ENCODE measurements at places on chromosomes 16 and 17.

DNA sequence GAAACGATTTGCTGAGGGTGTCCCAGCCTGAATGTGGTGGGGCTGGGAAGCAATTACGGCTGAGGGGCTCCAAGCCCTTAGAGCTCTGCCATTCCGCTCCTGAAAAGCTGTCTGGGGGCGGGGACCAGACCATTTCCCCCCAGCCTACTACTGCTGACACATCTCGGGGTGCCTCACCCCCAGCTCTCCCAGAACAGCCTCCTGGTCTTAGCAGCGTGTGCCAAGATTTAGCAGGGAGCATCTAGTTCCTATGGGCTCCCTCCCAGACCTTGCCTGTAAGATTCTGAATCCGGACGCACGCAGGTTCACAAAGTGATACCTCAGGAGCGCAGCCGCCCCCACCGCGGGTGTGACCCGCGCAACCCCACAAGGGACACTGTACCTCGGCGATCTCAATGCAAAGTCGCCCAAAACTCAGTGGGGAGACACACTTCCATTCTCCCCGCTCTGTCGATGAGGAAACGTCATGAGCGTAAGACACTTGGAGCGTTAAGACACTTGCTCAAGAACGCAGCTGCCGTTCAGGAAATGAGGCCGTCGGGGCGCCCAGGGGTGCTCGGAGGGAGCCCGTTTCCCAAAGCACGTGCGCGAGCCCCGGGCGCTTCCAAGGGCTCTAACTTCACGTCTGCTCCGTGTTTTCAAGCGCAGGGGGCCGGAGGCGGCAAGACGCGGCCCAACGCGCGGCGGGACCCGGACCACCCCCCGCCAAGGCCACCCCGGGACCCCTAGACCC, 629 bp downstream of the GEMIN4 start:
- peak; percentile 45 for DNase-seq

DNA sequence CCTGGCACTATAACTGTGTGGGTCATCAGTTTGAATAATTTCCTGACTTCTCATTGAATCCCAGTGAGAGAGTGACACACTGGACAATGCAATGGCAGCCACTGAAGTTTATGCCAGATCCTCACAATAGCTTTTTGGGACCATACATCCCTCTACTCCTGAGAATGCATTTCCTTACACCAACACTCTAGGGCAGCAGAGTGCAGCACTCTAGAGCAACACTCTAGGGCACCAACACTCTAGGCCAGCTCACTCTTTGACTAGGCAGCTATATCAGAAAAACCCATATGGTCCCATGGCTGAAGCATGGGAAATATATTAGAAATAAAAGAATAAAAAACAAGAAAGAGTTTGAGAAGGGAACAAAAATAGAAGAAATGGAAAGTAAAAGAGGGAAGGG, 309.2 kb downstream of the MAP2K6 start:
- no peak for DNase-seq

DNA sequence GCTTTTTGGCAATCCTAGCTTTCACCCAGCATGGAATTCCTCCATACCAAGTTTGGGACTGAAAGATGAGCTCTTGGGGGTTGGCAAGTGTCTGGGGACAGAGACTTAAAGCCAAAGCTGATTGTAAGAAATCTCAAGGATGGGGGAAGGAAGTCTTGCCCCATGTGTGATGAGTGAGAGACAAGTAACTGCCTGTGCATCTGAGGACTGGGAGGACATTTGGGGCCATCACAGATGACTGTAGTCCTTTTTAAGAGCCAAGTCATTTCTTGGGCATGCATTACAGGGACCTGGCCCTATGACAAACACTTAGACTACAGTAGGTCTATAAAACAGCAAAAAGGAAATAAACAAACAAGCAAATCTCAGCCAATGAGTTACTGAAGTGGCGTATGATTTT, 36.3 kb upstream of the CCL2 start:
- DNase-seq: no peak

DNA sequence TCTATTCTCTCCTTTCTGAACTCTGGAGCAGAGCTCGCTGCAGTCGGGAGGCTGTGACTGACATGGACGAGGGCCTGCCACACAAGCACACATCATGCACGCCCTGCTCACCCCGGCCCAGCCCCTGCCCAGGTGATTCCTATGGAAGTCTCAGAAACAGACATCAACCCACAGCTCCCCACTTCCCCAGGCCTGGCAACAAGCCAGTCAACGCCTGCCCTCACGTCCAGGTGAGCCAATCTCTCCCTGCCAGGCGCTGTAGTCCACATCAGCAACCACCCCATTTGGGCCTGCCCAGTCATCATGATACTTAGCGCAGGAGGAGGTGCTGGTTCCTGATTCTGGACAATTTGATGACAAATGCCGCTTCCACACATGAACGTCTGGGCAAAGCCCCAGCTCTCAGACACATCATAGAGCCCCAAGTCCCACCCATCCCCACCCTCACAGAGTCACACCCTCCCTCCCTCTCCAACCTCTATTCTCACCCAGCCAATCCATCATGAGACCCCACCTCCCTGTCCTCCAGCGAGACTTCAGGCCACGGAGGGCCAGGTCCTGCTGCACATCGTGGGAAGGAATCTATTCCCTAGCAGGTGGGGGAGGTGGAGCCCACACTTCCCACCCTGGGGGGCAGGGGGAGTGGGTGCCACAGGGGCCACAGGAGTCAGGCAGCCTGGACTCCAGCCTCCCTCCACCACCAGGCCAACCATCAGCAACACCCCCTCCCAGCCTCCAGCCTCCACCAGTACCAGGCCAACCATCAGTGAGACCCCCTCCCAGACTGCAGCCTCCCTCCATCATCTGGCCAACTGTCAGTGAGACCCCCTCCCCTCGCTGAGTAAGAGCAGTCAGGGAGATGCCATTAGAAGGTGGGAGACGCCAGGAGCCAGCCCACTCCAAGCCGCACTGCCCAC, 33.7 kb upstream of the GSG1L start:
- DNase-seq: no peak

- no peak for DNase-seq
These were observed 71.1 kb upstream of the TMEM97 start for GRCh38 chr17:28247671-28248555.

DNA sequence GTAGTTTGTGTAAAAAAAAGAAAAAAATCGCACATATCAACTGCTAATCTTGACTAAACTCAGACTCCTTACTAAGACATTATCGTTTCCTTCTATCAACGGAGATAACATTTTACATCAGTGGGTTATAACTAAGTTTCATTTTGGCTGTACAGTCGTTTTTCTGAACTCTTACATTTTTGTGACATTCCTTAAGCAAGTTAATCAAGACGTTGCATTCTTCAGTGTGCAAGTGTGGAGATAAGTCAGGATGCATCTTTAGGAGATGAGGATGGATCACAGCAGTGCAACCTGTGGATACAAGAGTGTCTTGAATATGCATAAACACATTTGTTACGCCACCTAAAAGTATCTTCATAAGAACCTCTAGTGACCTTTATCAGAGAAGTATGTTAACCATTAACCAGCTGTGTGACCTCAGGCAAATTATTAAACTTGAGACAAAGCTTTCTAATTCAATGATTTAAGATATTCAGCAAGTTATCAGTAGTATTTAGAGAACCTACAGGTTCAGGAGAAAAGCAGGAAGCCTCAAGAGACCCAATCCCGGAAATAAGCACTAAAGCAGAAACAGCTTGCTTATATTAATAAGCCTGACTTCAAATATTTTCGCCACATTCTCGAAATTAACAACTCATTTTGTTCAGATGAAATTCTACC, 9.4 kb downstream of the CMC2 start:
- no peak for DNase-seq

DNA sequence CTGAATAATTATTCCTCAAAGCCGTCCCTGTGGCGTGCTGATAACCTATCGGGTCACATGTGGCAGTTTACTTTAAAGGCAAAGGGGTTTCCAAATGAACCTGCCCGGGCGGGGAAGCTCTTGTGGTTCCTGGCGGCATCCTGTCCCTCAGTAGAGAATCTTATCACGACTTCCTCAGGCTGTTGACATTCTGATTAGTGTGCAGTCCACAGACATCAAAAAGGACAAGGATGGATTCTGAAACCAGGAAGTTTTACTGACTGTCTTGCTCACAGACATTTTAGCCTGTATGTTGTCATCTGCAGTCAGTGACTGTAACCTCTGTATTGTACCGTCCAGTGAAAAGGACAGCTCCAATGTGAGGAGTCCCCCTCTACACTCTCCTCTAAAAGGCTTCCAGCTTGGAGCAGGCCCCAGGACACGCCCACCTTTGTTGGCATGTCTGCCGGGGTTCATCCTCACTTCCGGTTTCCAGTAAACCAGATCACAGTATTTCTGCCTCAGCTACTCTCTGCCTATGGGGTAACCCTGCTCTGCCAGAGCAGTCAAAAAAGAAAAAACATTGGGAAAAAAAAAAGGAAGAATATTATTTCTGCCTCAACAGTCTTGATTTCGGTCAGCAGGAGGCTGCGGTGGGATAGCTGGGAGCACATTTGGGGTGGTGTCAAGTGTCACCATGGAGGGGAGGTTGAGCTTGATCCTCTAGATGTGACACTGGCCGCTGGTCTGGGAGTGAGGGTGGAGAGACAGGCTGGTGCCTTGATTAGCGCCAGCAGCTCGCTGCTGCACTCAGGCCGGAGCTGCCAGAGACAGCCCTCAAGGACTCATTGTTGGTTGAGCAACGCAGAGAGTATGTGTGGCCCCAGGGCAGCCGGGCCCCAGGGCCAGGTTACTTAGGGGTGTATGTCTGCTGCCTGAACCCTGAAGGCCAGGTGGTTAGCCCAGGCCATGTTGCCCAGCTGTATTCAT, 89.0 kb upstream of the DNAH17 start:
- peak; percentile 70 for DNase-seq

DNA sequence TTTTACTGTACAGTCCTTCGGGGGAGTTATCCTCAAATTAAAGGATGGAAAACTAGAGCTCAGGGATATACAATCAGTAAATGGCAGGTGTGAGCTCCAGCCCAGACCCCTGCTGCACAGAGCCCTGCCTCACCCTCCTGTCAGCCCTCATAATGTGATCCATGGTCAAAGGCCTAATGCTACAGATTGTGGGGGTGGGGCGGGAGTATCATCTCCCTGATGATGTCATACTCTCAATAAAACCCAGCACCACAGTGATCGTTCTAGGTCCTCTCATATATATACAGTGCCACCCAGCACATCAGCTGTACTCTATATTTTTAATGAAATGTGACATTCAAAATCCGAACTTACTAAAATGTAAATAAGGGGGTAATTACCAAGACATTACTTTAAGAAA, 61.5 kb downstream of the SLC39A11 start:
- DNase-seq: no peak

DNA sequence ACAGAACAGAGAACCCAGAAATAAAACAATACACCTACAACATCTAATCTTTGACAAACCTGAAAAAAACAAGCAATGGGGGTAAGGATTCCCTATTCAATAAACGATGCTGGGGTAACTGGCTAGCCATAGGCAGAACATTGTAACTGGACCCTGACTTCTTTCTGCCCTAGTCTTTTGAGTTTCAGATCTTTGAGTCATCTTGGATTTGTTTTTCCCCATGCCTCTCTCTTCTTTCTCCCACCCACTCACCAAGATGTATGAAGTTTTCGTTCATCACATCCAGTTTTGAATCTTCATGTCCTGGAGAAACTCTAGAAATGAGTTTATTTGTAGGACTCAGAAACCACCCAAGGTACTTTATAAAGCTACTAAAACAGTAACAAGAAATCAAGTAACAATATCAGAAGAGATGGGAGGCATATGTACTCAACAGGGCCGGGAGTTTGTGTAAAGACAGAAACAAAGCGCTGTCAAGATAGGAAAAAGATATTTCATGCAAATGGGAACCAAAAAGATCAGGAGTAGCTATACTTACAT, 39.0 kb downstream of the HSD17B2 start:
- DNase-seq: no peak

DNA sequence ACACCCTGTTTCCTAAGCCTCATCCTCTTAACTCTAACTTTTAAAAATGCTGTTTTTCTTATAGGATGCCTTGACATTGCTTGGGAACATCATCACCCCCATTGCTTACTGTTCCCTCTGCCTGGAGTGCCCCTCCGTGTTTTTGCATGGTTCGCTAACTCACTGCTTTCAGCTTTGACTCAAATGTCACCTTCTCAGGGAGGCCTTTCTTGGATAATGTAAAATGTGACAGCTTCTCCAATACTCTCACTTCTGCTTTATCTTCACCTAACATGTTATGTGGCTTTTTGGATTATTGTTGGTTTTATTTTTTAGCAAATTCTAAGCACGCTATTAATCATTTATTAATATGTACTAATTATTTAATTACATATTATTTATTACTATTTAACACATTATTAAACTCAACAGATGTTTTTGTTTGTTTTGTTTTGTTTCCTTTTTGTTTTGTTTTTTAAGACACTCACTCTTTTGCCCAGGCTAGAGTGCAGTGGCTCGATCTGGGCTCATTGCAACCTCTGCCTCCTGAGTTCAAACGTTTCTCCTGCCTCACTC, 3.8 kb downstream of the CRYM start:
- no peak for DNase-seq

DNA sequence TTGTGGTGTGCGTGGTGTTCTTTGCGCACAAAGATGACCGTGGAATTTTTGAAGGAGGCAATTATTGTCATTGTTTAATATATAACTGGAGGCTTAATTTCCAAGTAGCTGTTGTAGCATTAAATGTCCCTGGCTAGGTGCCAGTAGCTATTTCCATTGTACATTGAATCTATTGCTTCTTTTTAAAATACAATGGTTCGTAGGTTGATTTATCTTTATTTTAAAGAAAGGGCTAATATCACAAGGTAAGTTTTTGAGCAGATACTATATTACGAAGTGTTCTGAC, 127.1 kb downstream of the RPTOR start:
- no peak for DNase-seq

DNA sequence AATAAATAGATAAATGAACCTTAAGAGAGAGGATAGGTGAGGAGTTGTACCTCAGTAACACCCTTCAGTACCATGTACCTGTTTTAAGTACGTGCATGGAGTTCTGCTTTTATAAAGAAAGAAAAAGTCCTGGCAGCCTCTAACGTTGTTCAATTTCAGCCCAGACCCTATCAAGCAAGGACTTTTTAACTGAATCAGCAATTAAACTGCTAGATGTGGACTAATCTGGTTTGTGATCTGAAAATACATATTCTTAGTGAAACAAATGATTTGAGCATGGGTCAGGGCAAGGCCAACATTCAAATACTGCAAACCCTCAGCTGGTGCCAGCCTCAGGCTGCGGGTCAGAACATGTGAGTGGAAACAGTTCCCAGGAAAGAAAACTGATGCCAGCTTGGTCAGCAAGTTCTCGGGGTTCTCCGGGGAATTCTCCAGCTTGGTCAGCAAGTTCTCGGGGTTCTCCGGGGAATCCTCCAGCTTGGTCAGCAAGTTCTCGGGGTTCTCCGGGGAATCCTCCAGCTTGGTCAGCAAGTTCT, 84.5 kb downstream of the MRM3 start:
- no peak for DNase-seq

Data from naive thymus-derived CD8-positive, alpha-beta T cell (primary cell).